Activated T-helper 9 cell treated with anti-CD3 and anti-CD28 coated beads, Interleukin-2, amount 50 U/mL, for 16 hours (primary cell): ENCODE measurements at places on chromosomes 2 and 18.
A peak's percentile ranks its signal among the peaks of the same experiment; 100 is the strongest.

GRCh38 chr2:138213624-138214023 is 249.4 kb downstream of the HNMT start:
- DNase-seq: no peak

GRCh38 chr2:14975381-14975780 is 342.9 kb downstream of the LRATD1 start:
- DNase-seq: no peak

- DNase-seq: no peak
Observed at GRCh38 chr2:38230756-38231155, 146.3 kb downstream of the ATL2 start.

DNA sequence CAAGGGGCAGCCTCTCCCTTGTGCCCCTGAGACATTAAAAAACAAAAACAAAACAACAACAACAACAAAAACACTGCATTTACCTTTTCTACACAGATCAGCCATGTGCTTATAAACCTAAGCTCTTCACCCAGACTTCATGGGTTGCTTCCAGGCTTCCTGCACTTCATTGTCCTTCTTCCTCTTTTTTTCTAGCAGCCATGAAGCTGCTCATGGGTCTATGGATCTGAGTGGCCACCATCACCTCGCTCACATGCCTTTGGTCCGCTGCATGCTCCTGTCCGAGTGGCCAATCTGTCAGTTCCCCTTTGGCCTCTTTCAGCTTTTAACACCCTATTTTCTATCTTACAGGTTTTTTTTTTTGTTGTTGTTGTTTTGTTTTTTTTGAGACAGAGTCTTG is 9.0 kb upstream of the TET3 start:
- no peak for DNase-seq

GRCh38 chr2:105541189-105542050 is 142.6 kb upstream of the FHL2 start:
- DNase-seq: no peak

- no peak for DNase-seq
Observed at GRCh38 chr18:63476668-63477067, at the start of gene SERPINB5. Gene SERPINB5 (plus strand): TSS chr18:63476958. CDS start chr18:63484429, 7,471 bp downstream.

DNA sequence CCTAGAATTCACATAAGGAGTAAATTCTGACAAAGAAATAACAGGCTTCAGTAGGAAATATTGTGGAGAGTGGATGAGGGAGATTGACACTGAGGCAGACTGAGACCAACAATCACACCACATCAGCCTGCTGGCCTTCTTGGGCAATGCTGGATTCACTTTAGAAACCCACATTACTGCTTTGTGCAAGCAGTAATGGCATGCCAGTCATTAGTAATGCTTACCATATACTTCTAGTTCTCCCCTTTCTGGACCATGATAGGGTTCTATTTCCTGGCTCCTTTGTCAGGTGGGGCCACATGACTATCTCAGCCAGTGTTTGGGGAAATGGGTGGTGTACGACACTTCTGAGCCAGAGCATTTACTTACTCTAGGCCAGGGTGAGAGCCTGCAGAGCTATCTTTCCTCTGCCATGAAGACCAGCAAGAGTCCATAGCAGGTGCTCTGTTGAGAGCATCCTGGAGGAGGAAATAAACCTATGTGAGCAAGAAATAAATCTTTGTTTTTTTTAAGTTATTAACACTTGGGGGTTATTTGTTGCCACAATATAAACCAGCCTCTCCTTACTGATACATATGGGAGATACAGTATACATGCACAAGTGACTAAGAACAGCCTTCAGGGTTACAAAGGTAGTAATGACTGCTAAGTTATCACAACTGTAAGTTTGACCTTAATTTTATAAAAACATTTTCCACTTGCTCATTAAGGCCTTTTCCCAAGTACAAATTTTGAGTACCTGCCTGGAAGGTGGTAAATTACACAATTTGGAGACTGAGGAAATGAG is 89.3 kb upstream of the TANK start:
- DNase-seq: no peak

GRCh38 chr2:241798081-241798630 is 10.8 kb upstream of the NEU4 start:
- no peak for DNase-seq

DNA sequence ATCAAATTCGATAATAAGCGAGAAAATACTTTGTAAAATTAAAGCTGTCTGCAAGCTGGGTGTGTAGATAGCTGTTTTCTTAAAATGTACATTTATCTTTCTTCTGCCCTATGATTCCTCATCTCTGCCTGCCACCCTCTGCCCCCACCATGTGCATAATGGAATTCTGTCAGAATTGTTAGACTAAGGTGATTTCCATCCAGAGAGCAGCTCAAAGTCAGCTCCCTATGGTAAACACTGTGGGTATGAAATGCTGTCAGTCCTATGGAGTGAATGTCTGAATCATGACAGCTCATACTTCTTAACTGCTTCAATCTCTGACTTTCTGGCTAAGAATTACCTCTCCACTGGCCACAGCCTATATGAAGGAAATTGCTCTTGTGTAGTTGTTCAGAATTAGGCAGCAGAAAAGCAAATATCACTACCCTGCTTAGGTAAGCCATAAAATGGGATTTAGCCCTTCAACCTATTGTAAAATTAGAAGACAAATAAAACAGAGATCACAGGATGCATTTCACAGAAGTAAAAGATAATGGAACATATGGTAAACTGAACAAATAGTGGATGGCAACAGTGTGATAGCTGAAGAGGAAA is 137.7 kb downstream of the CD8B2 start:
- no peak for DNase-seq

DNA sequence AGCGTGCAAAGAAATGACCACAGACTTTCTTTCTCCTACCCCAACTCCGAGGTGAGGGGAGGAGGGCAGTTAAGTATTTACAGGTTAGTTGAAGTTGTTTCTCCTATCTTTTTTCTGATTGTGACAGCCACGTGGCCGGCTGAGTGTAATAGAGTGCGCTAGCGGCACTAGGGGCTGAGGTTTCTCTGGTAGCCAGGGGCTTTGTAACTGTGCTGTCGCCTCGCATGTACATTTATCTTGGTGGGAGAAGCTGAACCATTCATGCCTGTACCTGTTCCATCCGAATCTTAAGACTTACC is 214.1 kb upstream of the STON1 start:
- DNase-seq: peak; percentile 21

- DNase-seq: no peak
Observed at GRCh38 chr2:191899410-191899809, 52.5 kb upstream of the CAVIN2 start.

DNA sequence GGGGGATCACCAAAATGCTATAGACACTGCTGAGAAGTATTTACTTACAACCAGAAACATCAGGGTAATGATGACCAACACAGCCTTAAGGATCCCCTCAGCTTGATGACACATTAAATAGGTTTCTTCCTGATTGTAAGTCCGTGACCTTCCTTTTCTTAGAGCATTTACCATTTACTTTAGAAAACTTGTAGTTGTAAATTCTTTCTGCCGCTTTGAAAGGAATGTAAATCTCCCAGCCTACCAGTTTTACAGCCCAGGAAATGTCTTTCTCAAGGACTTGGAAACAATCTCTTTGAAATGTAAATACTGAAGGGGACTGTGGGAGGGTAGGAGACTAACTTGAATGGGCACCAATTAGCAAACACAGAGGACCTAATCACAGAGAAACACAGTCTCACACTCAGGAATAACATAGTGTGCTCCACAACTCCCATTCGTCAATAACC is 278.6 kb downstream of the DSC3 start:
- DNase-seq: no peak

GRCh38 chr2:234081970-234082822 is 31.7 kb downstream of the SPP2 start:
- DNase-seq: no peak

- DNase-seq: no peak
Observed at GRCh38 chr2:180394305-180394704, 387.2 kb upstream of the CWC22 start.

GRCh38 chr18:23669804-23670405 is 7.2 kb upstream of the ANKRD29 start:
- DNase-seq: no peak

- no peak for DNase-seq
Observed at GRCh38 chr2:118292991-118293390, 204.7 kb downstream of the INSIG2 start.
